T-helper 1 cell (primary cell): ENCODE measurements at places on chromosomes 7 and 10.

DNA sequence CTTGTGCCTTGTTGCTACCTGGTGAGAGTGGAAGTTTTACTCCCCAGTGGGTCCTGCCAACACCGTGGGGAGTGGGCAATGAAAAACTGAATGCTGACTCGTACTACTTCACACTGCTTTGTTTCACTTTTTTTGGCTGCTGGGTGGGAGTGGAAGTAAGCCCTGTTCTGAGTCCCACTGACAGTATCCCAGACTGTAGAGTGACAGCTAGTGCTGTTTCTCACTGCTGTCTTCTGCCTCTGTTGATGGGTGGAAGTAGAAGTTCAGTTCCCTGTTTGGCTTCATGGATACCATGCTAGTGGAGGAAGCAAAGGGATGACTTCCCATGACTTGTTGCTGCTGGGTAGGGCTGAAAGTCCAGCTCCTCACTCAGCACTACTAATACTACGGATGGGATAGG lies 98.4 kb downstream of the STK31 start:
- no peak for DNase-seq

DNA sequence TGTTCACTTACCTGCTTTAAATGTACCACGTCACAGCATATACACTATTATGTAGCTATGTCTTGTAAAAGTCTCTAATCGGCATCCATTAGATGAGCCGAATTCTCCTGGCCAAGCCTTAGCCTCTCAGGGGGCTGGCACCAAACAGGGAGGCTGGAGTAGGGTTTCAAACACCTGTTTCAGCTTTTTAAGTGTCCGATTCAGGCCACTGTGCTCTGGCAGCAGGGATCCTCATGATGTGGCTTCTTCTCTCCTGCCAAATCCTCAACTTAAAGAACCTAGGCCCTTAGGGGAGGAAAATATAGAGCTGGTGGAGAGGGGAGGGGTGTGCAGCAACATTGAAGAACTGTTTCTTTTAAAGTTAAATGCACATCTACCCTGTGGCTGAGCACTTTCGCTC lies 68.5 kb upstream of the NFKB2 start:
- no peak for DNase-seq

DNA sequence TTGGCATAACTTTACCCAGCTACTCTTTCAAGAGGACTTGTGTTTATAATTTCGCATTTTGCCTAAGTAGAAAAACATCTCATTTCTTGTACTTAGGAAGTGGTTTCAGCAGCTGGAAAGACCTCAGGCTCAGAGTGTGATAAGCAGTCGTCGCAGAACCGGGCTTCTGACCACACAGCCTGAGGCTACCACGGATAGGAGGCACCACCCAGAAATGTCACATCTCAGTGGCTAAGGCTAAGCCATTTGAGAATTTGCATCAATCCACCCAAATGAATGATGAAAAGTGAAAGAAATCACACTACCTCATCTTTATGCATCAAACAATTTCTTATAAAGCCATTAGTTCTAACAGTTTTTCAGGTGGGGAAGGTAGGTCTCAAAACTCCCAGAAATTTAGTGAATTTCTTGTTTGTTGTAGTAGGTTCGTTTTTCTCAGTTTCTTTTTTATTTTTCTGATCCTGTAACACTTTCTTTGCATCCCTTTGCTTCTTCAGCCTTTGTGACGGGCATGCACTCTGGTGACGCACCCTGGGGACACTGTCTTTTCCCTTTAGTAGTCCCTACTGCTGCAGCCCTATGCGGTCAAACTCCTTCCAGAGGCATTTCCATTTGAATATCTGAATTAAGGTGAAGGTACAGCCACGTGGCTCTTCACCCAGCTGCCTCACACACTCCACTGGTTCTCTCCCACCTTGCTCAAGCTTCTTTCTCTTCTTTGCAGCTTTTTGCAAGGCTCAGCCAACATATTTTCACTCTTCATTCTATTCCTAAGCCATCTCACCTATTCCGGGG lies 68.5 kb downstream of the MAP3K8 start:
- no peak for DNase-seq

DNA sequence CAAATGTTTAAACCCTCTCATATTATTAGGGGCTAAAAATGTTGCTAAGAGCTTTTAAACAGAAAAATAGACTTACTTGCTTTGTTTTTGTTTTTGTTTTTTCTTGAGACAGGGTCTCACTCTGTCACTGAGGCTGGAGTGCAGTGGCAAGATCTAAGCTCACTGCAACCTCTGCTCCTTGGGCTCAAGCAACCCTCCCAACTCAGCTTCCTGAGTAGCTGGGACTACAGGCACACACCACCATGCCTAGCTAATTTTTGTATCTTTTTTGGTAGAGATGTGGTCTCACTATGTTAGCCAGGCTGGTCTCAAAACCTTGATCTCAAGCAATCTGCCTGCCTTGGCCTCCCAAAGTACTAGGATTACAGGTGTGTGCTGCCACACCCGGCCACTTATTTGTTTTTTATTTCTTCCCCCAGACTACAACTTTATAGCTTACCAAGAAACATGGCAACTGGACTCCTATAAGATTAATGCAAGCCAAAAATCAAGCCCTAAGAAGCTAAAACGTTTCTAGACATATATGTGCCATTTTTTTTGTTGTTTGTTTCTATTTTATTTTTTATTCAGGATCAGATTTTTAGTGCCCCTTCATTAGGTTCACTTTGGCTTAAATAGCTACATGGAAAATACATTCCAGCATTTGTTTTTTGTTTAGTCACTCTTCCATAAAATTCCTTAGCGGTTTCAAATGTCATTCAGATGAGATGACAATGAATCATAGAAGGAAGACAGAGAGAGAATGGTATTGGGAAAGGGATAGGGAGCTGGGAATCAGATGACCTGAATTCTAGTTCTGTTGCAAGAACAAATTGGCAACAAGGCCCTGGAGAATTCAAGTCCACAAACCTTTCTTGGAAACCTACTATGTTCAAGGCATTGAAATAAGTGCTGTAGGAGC lies 163.4 kb upstream of the MKLN1 start:
- no peak for DNase-seq

GRCh38 chr7:106865130-106866041 lies at the start of gene PIK3CG:
TSS of gene PIK3CG (plus strand) at chr7:106865282. CDS start at chr7:106867562, 2,280 bp downstream.
- DNase-seq: no peak

DNA sequence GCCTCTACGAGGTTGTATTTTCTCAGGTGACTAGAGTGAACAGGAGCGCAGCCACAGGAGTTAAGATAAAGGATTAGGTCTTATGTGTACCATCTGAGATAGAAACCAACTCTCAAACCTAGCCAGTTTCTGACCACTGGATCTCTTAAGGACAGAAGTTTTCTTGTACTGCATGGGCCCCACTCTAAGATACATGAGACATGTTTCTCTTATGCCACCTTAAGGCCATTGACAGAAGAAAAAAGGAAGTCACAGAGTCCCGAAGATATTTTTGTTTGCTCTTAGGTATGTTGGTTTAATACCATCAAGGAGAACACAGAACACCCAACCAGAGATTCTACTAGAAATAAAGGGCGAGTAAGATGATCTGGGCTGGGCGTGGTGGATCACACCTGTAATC lies 335.8 kb downstream of the FRMD4A start:
- DNase-seq: no peak

GRCh38 chr7:123538897-123539296 lies 4.5 kb upstream of the IQUB start:
- no peak for DNase-seq

- DNase-seq: no peak
These were observed 167.9 kb downstream of the FRMD4A start for GRCh38 chr10:14162629-14163344.

- no peak for DNase-seq
These were observed 52.4 kb upstream of the SEMA3C start for GRCh38 chr7:80971225-80971624.

GRCh38 chr7:22663357-22663718 lies 63.7 kb upstream of the IL6 start:
- no peak for DNase-seq

DNA sequence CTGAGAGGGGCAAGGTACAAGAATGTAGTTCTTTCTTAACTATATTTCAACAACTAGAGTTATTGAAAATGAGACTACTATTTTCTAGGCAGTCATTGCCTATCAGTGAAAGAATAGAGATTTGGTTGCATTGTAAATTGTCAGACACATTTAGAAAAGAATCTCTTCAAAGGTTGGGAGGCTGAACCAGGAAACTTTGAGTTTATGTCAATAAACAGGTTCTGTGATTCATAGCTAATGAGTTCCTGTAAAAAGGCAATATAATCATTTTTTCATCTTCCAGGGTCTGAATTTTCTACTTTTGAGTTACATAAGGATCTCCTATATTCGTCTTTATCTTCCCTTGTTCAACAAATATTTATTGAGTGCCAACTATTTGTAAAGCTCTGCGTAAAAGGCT lies 47.1 kb downstream of the MAGI2 start:
- DNase-seq: no peak

GRCh38 chr7:52726986-52727385 lies 308.4 kb upstream of the POM121L12 start:
- no peak for DNase-seq

DNA sequence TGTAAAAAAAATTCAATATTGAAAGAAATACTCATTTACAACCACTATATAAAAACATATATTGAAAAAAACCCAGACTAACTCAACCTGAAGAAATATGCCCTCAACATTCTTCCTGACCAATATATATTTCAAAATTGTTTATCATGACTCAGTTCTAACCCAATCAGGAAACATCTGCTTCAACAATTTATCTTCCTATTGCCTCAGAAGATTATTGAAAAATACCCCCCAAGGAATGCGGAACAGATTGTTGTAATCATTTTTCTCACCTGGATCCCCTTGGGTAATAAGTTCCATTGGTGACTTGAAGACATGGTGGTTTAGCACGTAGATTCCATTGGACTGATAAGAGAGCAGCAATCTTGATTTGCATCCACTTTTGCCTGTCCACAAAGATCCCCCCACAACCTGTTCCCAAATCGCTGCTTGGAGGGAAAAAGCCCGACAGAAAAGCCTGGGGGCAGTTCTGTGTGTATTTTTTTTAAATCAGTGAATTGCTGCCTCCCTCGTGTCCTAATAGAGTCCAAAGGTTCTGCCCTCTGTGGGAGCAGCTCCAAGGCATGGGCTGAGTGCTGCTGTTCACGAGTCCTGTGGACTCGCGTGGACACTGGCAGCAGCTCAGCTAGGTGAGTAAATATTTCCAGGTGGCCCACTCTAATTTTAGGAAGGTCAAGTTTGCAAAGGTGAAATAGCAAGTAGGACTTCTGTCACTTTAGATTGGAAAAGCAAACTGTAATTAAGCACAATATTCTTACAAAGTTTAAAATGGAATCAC lies 5.9 kb upstream of the INHBA start:
- DNase-seq: no peak

DNA sequence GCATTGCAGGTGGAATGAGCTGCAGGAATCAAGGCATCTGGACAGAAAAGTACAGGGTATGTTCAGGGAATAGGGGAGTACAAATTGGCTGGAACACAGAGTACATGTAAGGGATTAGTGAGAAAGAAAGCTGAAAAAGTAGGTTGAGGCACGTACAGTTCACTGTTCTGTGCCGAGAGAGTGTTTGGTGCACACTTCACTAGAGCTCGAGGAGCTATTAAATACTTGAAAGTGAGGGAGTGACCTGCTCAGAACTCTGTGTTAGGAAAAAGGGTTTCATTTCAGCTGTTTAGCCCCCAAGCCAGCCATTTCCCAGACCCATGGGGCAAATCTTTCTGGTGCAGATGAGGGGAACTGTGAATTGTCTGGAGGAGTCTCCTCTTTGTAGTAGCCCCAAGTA lies 115.2 kb downstream of the TBXAS1 start:
- no peak for DNase-seq

DNA sequence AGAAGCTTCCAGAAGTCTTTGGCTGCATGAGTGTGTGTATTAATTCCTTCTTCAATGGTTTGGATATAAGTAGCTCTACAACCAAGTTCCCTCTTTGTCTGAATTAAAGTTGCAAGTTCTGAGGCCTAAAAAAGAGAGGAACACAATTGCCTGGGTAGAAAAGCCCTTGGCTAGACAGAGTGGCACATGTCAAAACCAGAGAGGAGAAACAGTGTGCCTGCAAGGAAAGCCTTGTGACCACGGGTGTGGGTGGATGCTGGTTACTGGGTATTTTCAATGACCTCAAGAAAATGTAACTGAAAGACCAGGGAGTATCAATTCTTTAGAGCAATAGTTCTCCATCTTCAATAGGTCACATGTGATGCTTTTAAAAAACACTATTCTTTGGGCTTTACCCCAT lies 148.3 kb downstream of the SVIL start:
- no peak for DNase-seq

DNA sequence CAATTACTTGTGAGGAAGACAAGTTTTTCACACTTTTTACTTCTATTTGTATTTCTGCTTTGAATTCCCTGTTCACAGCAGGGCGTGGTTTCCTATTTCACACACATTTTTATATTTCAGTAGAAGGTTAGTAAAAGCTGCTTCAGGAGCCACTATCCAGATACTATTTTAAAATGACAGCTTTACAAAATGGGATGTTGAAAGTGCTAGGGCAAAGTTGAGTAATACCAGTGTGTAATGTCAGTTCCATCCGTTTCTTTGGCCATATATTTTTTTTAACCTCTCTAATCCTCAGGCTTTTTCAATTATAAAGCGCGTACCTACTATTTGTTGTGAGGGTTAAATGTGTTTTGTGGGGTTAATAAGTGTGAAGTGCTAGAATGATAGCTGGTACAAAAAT lies 276.6 kb downstream of the GPR158 start:
- DNase-seq: no peak

GRCh38 chr7:128672927-128673517 lies 930 bp downstream of the GARIN1A start:
- DNase-seq: no peak

GRCh38 chr10:113169853-113170460 lies 219.9 kb downstream of the TCF7L2 start:
- DNase-seq: no peak

- no peak for DNase-seq
These were observed 5.7 kb downstream of the HIP1 start for GRCh38 chr7:75732764-75733630.

DNA sequence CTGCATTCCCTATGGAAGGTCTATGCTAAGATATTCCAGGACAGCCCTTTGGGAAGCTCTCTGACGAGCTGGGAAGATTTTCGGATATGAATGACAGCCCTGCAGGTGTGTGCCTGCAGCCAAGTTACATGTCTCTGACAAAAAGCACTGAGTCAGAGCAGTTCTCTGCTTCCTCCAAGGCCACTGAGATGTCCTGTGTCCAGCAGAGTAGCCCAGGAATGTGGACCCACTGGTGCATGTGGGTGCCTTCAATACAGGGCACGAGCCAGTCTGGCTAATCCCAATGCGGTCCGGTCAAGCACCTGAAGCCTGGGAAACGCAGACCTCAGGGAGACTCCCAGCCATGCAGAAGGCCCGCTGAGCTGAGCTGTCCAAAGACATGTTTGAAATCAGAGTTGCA lies 565.7 kb downstream of the TCERG1L start:
- no peak for DNase-seq

GRCh38 chr7:152949253-152949652 lies 189.7 kb downstream of the ACTR3B start:
- DNase-seq: no peak
